Ecto neural progenitor cell (in vitro differentiated cells): ENCODE measurements at places on chromosomes 7 and 10.

- no peak for DNase-seq
These were observed 8.0 kb downstream of the CALHM3 start for GRCh38 chr10:103470761-103471653.

- DNase-seq = peak; percentile 16
These were observed 270.9 kb downstream of the GLRX3 start for GRCh38 chr10:130407052-130407451.

- DNase-seq = no peak
These were observed 115.5 kb upstream of the CREB5 start for GRCh38 chr7:28296571-28297483.

DNA sequence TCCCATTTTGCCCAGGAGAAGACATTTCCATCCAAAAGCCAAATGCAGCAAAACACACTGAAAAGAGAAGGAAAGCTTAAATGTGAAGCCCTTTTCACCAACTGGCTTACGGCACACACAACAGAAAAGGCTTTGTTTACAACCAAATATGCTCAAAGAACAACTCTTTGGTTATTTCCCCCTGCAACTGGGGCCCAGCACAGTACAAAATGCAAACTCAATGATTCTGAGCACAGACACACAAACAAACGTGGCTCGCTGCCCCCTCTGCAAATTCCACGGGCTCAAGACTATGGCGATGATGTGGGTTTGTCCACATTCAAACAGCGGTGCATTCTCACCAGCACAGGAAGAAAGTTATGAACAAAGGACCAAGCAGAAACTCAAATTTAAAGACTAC is 5.3 kb downstream of the CPXM2 start:
- no peak for DNase-seq

- DNase-seq = no peak
These were observed 115.4 kb upstream of the PRKCQ start for GRCh38 chr10:6695519-6695918.

- no peak for DNase-seq
These were observed 36.0 kb downstream of the FBXW4 start for GRCh38 chr10:101658975-101659374.

DNA sequence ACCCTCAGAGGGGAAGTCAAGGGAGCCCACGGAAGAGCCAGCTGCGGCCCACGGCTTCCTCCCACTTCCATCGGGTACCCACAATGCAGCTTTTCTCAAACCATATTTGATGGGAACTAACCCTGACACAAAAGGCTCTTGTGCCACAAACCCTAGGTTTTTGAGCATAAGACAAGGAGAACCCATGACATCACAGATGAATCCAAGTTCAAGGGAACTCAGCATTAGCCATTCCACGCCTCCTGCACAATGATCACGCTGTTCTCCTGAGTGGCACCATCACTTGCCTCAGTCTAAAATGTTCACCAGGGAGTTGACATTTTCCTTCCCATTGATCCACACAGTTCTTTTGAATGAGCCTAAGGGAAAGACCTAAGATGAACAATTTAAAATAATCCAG is 70.4 kb downstream of the ITIH5 start:
- DNase-seq = no peak

DNA sequence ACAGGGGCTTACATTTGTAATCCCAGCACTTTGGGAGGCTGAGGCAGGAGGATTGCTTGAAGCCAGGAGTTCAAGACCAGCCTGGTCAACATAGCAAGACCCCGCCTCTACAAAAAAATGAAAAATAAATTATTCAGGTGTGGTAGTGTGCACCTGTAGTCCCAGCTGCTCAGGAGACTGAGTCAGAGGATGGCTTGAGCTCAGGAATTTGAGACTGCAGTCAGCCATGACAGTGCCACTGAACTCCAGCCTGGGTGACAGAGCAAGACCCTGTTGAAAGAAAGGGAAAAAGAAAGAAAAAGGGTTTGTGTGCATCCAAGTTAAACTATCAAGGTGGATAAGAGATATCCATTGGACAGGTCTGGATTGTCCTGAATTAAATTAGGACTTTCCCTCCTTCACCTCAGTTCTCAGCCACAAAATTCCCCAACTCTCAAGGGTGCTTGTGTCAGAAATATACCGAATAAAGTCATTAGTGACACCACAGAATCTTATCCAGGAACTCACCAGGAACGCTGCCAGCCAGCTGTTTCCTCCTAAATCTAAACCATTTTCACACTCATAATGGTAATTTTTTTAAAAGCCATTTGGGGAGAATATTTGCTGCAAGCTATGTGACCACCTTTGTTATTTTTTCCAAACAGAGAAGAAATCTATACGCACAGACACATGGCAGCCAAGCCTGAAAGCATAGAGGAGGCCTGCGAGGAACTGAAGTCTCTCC is 12.0 kb downstream of the AFAP1L2 start:
- DNase-seq = no peak

GRCh38 chr10:59234816-59235429 is 58.5 kb downstream of the PHYHIPL start:
- no peak for DNase-seq

DNA sequence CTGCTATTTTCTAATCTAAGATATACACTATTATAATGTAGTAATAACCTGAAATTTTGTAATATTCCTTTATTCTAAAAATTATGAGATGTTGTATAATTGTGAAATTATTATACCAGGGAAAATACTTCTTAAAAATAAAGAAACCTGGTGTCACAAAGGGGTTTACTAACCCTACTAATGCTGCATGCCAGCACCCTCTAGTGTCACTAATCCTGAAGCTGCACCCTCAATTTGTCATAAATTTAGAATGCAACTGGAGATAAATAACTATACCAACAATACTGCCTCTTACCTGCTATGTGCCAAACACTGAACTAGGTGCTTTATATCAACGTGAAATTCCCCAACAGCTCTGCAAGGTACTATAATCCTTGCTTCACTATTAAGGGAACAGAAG is 30.8 kb downstream of the TM9SF3 start:
- DNase-seq = no peak

- DNase-seq = no peak
These were observed 17.9 kb upstream of the SUV39H2 start for GRCh38 chr10:14860791-14861190.

DNA sequence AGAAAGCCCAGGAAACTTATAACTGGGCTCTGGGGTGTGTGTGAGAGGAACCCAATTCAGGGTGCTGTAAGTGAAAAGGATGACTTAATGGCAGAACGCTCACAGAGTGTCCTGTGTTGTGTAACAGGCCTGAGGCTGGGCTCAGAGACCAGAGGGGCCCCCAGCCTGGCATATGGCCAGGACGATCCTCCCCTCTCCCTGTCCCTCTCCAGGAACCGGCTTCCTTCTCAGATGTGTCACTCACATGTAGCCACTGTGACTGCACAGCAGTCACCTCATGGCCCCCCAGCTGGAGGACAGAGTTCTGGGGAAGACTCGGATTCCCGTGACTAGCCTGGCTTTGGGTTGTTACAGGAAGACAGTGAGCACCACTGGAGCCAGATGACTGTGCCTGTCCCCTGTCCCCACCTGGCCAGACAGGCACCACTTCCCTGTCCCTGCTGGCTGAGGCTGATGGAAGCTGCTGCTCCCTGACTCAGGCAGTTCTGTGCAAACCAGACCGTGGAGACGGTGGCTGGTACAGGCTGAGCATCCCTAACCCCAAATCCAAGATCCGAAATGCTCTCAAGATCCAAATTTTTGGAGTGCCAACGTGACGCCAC is 220.5 kb downstream of the MLLT10 start:
- no peak for DNase-seq

GRCh38 chr10:57338823-57339558 is 928.7 kb downstream of the IPMK start:
- DNase-seq = no peak

GRCh38 chr7:121744319-121744718 is 128.6 kb upstream of the PTPRZ1 start:
- no peak for DNase-seq

- no peak for DNase-seq
These were observed 230.0 kb upstream of the PPP1R3A start for GRCh38 chr7:114148779-114149178.

- no peak for DNase-seq
These were observed 109.5 kb upstream of the PITRM1 start for GRCh38 chr10:3281941-3282673.

- DNase-seq = no peak
These were observed 327.1 kb downstream of the PRPF18 start for GRCh38 chr10:13913897-13914296.

DNA sequence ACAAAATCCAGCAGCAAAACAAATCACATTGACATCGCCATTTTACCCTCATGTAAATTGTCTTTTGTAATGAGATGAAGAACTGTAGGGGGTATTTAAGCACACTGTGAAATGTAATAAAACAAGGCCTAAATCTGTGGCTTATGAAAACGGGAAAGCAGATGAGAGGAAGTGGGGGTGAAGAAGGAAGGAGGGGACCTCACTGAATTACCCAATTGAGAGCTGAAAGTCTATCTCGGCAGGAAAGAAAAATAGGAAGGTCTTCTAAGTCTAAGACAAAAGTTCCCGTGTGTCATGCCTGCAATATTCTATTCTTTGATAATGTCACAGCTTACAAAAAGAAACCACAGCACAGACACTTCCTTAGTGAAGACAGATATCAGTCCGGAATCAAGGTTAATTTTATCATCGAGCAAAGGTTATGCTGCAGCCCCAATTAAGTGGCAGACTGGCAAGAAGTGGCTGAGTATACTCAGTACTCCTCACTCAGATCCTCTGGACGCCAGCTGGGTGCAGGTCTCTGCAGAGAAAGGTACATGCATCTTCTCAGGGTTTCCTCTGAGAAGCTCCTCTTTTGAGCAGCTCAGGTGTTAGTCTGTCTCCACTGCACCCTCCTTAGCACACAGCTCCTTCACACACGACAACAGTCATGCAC is 239.7 kb downstream of the FANK1 start:
- DNase-seq = peak; percentile 19

DNA sequence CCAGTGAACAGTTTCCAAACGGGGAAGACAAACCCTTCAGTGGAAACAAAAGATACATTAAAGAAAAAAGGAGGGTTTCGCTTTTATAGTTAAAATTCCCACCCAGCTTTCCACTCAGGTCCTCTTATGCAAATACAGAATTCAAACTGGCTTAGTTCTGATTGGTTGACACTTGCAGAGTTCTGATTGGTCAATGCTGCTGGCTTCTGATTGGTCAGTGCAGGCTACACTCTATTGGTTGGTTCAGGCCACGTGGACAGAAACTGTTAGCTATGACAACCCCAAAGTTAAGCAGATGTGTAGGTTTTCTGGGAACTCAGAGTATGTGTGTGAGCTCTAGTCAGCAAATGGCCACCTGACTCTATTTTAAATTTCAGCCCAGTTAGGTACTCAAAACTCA is 80.0 kb downstream of the FBXL13 start:
- no peak for DNase-seq

- no peak for DNase-seq
These were observed 346.5 kb upstream of the GALNT17 start for GRCh38 chr7:70785427-70785826.

- no peak for DNase-seq
These were observed 31.2 kb downstream of the GPRIN2 start for GRCh38 chr10:46525177-46525823.

- no peak for DNase-seq
These were observed 189.9 kb downstream of the ZEB1 start for GRCh38 chr10:31508882-31509281.

- DNase-seq = no peak
These were observed 101.6 kb upstream of the EEPD1 start for GRCh38 chr7:36051501-36051900.

- no peak for DNase-seq
These were observed 49.0 kb downstream of the RBAK start for GRCh38 chr7:5094641-5095040.

DNA sequence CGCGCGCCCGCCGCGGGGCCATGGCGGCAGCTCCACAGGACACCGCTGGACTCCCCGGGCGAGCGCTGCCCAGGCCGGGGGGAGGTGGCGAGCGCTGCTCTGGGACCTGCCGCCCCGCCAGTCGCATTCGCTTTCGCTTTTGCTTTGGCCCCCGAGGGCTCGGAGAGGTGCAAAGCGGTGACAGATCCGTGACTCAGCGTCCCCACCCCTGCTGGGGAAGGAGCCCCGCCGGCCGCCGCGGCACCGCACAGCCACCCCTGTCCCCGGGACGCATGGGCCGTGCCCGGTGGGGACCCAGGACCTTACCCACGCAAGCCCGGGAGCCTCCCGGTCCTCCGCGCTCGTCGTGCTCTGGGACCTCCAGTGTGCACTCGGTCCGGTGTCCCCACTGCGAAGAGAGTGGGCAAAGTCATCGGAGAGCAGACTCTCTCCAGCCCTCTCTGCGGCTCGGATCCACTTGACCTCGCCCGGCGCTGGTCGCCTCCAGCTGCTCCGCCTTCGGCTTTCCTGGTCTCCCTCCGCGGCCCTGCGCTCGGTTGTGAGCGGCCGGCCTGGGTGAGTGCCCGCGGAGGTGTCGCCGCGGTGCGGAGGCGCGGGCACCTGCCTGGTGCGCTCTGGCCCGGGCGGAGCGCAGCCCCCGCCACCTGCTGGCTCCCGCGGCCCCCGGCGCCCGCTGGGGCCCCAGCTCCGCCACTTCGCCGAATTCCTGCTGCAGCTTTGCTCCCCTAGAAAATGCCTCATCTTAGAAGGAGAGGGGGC is at the start of gene IL15RA:
Gene IL15RA (minus strand): TSS at position 73 of the 759 bp plus-strand sequence. CDS start 51 bp downstream, at position 22.
- DNase-seq = peak; percentile 71

- DNase-seq = no peak
These were observed 190.1 kb downstream of the PLXDC2 start for GRCh38 chr10:20006169-20006870.

- DNase-seq = no peak
These were observed 431 bp downstream of the ZYX start for GRCh38 chr7:143381427-143382125.

DNA sequence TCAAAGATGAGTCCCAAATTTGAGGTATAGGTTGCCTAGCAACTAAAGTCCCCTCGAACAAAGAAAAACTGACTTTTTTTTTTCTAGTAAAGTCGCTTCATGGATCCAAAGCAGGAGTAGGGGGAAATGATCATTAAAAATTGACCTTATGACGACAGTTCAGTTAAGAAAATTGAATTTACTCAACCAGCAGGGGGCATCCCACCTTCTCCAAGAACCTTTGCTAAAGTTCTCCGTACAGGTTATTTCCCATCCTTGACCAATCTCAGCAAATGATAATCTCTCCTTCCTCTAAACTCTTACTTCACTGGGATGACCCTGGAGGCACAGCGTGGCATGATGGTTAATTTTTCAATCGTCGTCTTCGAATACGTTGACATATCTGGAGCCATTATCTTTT is 228.3 kb downstream of the CALN1 start:
- DNase-seq = no peak

DNA sequence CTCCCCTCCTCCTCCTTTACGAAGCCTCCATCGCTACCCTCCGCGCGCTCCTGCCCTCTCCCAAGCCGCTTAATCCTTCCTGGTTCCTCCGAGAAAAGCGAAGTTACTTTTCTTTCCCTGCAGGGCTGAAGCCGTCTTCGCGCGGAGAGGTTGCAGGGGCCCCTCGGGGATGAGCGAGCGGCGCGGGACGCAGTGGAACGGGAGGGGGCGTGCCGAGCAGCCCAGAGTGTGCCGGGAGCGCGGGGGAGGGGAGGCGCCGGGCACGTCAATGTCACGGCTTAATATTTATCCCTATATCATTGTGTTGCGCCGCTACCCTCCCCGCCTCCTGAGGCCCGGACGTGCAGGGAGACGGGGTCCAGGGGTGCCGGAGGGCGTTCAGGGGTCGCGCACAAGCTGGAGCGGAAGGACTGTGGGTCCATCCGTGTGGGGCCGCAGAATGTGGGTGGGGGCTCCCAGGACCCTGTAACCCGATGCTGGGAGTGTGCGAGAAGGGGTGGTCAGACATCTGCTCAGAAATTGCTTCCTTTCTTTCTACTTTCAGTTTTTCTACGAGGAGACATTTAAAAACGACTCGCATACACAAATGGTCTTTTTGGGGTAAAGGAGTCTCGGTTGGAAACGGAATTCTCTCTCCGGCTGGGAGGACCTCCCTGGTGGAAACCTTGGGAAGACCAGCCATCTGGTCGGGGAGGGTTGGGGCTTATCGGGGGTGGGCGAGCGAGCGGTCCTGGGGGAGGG is 2.4 kb downstream of the CDK6 start:
- DNase-seq = peak; percentile 76
